ENCODE measurements at places on chromosomes 4 and X.

DNA sequence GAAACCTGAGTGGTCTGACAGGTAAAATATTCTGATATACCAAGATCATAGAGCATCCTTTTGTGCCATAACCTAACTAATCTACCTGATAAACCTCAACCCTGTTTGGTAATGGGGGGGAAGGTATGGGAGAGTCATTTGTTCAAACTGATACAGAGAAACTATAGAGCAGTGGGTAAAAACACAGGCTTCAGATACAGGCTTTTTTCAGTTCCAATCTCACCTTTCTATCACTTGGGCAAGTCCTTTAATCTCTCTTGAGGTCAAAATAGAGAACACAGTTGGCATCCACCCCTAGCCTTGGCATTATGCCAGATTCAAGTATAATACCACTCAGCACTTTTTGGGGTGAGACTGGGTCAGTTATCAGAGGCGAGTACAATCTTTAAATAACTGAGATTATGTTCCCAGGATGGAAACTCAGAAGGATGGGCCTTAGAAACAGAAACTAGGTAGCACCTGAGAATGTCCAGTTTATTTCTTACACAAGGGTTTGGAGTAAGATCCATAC is 880 bp upstream of the ETDC start:
- no peak for DNase-seq

DNA sequence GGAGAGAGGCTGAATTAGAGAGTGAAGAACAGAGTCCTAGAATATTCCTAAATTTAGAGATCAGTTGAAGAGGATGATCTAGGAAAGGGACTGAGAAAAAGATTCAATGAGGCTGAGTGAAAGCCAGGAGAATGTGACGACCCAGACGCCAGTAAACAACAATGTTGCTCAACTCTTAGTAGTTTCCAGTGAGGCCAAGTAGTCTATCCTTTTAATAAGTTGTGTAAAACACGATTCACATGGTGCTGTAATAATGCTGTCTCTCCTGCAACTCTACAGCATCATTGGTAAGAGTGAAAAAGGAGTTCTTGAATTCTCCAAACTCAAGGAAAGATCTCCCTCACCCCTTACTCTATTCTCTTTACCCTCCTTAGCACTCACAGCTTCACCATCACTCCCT is 140.3 kb downstream of the CFAP299 start:
- no peak for DNase-seq

GRCh38 chr4:105215609-105216313 is 69.1 kb downstream of the TET2 start:
- no peak for DNase-seq

DNA sequence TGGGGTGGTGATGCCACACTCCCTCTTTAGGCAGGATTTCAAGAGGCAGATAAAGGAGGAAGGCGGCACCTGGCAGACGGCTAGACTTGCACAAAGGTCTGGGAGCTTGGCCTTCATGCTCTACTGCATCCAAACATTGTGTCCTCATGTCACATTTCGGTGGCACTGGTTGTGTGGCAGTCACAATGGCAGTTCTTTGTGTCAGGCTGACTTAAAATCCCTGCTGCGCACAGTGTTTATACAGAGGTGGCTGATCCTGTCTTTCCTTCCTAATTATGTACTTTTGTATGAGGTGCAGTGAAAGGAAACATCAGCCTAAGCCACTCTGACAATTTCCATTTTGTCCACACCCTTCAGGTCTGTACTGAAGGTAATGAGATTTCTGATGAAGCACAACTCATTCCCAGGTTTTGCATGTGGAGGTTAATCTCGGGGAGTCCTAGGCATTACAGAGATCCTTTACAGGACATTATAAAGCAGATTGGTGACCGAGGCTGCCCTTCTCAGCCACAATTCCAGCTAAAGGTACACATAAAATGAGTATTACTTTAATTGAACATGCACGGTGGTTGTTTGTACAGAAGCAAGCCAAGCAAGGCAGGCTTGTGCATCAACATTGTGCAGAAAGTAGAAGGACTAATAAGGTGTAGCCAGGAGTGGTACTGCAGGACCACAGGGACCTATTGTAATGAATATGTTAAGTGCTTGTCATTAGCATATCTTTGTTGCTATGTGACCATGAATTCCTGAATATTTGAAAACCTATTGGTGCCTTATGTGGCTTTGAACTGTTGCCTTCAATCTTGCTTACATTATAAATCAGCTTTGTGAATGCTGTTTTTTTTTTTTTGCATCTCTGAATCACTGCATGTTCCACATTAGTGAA is 147.6 kb downstream of the STK32B start:
- DNase-seq: no peak

DNA sequence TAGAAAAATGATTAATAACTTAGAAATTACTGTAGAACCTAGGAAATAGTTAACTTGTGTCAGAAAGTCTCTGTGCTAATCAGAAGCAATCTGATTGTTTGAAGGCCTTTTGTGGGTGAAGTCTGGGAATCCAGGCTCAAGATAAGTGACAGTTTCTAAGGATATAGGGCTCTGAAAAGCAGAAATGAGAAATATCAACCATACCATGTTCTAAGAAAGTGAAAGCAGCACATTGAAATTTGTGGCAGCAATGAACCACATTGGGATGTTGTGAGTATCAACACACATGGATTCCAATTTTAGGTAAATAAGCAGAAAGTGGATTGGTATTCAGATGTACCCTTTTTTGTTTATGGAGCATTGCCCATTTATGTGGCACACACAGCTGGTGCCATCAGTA is 464.6 kb downstream of the IL15 start:
- DNase-seq: no peak

DNA sequence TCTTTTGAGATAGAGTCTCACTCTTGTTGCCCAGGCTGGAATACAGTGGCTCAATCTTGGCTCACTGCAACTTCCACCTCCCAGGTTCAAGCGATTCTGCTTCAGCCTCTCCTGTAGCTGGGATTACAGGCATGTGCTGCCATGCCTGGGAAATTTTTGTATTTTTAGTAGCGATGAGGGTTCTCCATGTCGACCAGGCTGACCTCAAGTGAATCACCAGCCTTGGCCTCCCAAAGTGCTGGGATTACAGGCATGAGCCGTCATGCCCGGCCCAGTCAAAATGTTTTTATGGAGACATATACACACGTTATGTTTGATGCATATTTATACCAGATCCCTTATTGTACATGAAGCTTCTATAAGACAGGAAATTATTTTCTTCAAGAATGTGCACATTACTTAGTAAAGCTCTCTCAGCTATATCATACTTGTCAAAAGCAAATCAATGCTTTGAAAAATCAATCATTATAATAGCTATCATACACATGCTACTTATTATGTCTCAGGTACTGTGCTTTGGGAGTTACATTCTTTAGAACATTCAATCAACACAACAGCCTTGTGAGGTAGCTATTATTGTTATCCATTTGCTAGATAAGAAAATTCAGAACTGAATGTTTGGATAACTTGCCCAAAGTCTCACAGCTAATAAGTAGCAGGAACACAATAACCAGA is 269.2 kb downstream of the FSTL5 start:
- no peak for DNase-seq

GRCh38 chrX:101022020-101022419 is 29.9 kb downstream of the TRMT2B start:
- no peak for DNase-seq

- no peak for DNase-seq
Measured at GRCh38 chr4:68655764-68656444, 14.5 kb downstream of the UGT2B15 start.

- no peak for DNase-seq
Measured at GRCh38 chrX:42107495-42108488, 184.4 kb upstream of the CASK start.

GRCh38 chr4:28682847-28683246 is 1822.2 kb downstream of the STIM2 start:
- DNase-seq: no peak

GRCh38 chr4:67576059-67576466 is 17.5 kb downstream of the STAP1 start:
- DNase-seq: no peak

DNA sequence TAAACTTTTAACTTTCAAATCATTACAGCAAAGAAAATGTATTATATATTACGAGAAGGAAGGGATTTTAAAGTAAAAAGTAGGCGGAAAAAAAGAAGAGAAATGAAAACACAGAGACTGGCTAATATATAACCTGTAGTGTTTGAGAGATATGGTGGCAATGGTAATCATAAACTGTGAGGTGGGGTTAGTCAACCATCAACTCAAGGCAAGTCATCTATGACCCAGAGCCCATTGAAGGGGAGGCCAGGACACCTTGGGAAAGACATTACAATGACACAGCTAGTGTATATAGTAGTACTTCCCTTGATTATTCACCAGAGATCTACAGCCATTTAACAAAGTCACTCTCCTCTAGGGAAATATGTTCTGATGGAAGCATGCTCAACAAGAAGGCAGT is 423.9 kb upstream of the PITX2 start:
- no peak for DNase-seq

DNA sequence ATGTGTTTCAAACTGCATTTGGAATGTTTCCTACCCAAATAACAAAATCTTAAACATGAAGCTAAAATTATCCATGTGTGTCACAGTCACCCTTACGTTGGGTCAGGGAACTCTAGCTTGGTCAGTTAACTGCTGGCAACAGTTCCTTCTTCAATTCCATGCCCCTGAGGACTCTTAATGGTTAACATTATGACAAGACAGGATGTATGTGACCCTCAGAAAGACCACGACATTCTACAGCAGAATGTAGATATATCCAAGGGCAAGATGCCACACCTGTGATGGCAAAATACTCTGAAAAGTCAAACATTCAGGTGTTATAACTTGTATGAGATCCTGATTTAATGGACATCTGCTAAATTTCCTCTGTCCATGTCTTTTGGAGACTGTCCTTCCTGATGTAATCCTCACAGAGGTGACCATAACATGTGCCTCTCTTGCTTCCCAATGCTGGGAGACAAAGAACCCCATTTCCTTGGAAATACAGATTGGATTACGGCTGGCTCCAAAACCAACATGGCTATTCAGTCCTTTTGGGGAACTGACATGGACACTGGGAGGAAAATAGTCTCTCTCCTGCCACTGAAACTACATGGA is 39.1 kb downstream of the YTHDC1 start:
- no peak for DNase-seq

DNA sequence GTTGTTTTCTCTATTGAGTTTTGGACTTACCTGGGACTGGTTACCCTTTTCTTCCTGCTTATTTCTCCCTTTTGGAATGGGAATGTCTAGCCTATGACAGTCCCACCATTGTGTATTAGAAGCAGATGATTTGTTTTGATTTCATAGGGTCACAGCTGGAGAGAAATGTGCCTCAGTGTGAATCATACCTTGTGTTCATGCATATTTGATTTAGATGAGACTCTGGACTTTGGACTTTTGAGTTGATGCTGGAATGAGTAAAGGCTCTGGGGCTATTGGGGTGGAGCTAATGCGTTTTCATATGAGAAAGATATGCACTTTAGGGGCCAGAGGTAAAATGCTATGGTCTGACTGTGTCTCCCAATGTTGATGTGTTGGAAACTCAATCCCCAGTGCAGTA is 30.5 kb upstream of the TEX13C start:
- DNase-seq: no peak
